ENCODE measurements at places on chromosomes 1 and 21. TPM values are rescaled to one million over a fixed set of nuclear protein-coding genes. Genes with fewer than 3 reads are reported as not detected.

GRCh38 chr21:44450402-44450801 is 4.9 kb upstream of the LRRC3 start:
- no peak for DNase-seq

DNA sequence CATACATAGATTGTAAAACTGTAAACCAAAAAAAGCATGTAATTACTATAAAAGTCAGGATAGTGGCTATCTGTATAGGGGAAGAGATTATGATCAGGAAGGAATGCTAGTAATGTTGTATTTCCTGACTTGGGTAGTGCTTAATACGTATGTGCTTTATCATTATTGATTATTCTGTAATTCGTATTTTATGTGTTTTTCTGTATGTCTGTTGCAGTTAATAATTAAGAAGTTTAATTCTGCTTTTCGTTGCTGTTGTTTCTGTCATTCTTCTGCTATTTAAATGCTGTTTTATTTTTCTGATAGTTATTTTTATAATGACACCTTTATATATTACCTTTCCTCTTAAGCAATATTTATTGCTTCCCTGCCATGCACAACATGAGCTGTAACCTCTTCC is 29.3 kb upstream of the TRIM33 start:
- DNase-seq, result no peak

TMPRSS15 gene
- total RNA-seq, result not detected

DNA sequence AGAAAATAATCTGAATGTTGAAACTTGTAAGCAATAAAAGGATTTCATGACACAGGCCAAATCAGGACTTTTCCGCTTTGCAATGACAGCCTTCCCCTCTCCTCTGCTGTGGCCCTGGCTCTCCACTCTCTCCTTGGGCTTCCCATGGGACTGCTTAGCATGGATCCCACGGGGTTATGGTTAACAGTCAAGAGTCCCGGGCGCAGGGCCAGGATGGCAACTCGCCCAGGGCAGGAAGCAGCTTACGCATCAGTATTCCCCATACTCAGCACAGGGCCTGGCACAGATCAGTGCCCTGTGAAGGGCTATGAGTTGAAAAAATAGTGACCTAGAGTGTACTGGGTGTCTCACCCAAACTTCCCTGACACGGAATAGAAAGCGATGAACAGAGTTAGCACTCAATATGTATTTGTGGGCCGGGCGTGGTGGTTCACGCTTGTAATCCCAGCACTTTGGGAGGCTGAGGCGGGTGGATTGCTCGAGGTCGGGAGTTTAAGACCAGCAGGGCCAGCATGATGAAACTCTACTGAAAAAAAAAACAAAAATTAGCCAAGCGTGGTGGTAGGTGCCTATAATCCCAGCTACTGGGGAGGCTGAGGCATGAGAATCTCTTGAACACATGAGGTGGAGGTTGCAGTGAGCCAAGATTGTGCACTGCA is 29.1 kb upstream of the GRHL3 start:
- DNase-seq, result peak; percentile 77

DNA sequence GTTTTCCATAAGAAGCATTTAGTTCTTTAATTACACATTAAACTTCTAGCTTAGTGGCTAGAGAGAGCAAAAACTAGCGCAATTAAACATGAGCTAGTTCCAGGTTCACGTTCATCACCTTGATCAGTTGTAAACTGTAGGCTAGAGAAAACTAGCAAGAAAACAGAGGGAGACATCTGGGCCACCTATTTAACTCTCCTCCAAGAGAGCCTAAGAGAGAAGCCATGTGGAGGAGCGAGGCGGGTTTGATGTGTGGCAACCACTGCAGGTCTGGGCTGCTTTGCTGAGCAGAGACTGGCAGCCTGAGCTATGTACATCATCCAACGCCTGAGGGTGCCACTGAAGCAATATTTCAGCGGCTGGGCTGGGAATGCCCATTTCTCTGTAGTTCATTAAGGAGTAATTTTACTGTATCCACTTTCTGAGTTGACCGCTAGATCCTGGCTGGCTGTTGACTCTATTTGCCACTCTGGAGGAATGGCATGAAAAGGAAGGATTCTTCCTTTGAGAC is 252.9 kb downstream of the DYRK1A start:
- DNase-seq, result no peak

DNA sequence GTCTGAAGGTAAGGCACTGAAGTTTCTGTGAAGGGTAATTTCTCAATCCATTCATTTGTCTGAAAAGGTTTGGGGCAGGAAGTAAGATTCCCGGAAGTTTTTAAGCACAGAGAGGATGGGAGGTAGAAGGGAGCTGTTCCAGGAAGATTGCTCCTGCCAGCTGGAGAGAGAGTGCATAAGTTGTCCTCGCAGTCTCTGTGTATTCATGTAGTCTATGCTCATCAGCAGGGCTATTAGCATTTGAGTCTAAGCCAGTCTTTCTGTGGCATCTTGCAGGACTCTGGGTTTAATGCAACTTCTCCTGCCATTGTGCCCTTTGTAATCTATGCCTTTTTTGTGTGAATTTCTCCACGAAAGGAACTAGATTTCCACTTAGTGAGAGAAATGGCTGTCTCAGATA is 140.8 kb upstream of the FGGY start:
- DNase-seq, result no peak

- DNase-seq, result no peak
Observed at GRCh38 chr21:39232861-39233291, 49.6 kb upstream of the PSMG1 start.

GRCh38 chr1:197951089-197951488 is 33.9 kb downstream of the LHX9 start:
- DNase-seq, result no peak

- no peak for DNase-seq
Observed at GRCh38 chr1:168098534-168099320, 38.0 kb downstream of the GPR161 start.

GRCh38 chr1:186967656-186968394 is 139.1 kb downstream of the PLA2G4A start:
- DNase-seq, result no peak

DNA sequence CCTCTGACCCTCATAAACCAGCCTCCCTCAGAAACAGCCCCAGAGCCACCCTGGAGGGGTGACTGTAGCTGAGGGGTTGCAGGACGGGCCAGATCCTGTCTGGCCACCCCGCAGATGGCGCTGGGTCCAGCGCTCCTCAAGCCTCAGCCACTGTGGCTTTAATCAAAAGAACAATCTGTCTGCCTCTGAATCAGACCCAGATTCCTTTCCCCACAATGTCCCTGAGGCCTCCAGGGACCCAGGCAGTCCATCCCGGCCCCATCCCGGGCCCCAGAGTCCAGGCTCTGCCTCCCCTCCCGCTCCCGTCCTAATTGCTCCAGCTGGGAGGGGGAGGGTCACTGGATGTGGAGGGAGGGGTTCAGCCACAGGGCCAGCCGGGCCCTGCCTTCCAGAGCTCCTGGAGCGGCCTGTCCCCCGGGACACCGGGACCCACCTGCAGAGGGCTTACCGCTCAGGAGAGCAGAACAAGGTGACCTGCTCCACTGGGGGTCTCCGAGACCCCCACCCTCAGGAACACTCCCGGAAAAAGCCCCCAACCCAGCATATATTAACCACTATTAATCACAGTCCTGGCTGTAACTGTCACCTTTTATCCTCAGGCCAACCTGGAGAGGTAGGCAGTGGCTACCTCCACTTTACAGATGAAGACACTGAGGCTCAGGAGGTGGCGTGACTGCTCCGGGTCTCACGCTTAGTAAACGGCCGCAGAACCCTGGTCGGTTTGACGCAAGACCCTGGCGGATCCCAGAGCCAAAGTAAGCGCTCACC is 836 bp upstream of the FBLIM1 start:
- DNase-seq, result no peak

GADD45A gene
- 28.9 TPM for total RNA-seq

- DNase-seq, result peak; percentile 71
Observed at GRCh38 chr1:16905110-16905867, 9.5 kb downstream of the RNU1-2 start.

GRCh38 chr21:39353295-39353694 is 4.4 kb upstream of the HMGN1 start:
- no peak for DNase-seq

DNA sequence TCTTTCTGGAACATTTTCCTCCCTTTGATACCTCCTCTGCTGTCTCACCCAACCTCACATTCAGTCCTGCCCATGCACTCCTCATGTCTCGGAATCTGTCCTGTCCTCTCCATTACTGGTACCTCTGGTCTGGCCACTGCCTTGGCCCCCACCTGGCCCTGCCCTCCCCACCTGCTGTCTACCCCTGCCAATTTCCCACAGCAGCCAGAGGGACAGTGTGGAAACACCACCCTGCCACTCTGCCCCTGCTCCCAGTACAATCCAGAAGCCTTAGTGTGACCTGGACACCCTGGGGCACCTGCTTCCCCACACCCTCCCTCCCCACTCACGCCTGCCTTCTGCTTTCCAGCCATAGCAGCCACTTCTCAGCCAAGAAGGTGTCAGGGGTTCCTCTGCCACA is 534.4 kb downstream of the MATN1 start:
- DNase-seq, result no peak

DNA sequence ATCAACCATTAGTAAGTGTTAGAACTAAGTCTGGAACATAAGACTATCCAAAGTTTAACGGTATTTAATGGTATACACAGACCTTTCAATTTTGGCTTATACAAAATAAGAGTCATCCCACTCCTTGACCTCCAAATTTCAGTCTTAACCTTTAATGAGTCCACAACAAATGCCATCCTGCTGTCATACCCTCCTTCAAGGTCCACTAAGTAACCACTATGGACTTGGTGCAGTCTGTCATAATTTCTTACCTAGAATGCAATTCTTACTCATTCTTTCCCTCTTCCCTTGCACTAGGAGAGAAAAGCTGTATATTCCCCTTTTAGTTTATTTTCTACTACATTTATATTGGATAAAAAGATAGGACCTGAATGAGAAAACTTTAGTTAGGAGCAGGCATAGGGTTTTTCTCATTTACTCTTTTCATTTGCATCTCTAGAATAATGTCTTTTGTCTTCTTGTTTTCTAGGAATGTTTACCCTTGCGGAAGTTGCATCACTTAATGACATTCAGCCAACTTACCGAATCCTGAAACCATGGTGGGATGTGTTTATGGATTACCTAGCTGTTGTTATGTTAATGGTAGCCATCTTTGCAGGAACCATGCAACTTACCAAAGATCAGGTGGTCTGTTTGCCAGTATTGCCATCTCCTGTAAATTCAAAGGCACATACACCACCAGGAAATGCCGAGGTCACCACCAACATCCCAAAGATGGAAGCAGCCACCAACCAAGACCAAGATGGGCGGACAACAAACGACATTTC is 62.1 kb upstream of the ZNF326 start:
- DNase-seq, result no peak

DNA sequence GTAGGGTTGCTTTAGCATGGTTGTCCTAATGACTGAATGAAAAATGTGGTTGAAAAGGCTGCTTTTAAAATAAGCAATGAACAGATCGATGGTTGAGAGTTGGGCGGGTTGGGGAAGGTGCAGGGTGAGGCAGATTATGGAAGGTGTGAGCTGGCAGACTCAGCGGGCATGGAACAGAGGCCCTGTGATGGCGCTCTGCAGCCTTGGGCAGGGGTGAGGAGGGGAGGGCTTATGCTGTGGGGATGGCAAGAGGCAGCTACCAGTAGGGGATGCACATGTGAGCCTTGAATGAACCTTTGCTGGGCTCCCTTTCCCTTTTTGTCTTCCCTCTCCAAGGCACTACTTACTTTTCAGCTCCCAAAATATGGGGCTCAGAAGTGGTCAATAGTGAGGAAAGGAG is 30.9 kb downstream of the ATP1B1 start:
- DNase-seq, result no peak

GRCh38 chr1:115233598-115233997 is 104.5 kb downstream of the NGF start:
- no peak for DNase-seq

- no peak for DNase-seq
Observed at GRCh38 chr1:215665215-215665614, 98.1 kb downstream of the KCTD3 start.

ELOA gene
- total RNA-seq, result 27.3 TPM

LIPI gene
- not detected for total RNA-seq

AMPD2 gene
- total RNA-seq, result 47.8 TPM

- DNase-seq, result no peak
Observed at GRCh38 chr1:7680207-7680954, 90.7 kb upstream of the VAMP3 start.

VSIG8 gene
- total RNA-seq, result not detected

MRPL37 gene
- total RNA-seq, result 67.6 TPM

TINAGL1 gene
- 383 TPM for total RNA-seq

DNA sequence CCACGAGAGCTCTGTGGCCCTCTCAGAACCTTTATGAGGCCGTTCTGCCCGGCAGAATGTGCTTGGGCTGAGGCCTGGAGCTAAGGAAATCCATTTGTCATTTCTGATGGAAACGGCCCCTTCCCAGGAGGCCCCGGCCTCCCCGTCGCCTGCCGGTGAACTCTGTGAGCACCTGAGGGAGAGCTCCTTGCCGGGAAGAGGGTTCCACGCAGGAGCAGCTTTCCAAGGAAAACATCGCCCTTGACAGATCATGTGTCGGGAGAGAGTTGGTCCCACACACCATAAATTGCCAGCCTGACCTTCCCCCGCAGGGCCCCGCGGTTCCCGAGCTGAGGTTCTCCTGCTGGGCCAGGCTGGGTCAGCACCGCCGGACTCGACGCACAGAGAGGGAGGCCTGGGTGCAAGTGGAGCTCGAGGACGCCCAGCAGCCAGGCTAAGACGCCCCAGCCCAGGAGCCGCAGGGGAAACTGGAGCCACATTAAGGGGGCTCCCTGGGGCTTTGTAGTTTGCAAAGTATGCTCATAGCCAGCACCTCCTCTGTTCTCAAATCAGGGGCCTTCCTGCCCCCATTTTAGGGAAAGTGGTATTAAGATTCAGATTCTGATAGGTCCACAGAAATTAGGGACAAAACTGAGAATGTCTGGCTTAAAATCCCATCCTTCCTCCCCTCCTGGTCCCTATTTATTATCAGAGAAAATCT is 239.5 kb downstream of the FOXD2 start:
- no peak for DNase-seq

TNFSF4 gene
- 49.1 TPM for total RNA-seq

DNA sequence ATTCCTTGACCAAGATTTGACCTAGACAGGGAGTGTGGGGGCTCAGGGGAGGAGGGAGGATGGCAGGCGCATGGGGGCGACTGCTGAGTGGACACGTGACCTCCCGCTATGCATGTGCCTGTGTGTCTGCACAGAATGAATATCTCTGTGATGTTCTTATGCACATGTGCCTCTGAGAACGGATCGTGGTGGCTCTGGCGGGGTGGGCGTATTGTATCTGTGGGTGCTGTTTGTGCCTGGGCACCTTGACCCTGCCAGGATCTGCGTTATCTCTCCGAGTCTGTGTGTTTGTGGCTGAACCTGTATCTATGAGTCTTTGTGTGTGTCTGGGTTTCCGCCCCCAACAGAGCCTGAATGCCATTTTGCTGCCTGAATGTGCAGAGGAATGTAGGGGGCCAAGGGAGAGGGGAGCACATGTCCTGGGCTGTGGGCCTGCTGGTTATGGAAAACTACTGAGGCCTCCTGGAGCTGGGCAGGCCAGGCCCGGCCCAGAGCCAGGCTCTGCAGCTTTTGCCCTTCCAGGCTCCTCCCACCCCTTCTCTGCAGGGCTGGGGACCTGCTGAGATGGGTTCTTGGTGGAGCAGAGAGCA is 102.5 kb downstream of the EBNA1BP2 start:
- DNase-seq, result no peak

DNA sequence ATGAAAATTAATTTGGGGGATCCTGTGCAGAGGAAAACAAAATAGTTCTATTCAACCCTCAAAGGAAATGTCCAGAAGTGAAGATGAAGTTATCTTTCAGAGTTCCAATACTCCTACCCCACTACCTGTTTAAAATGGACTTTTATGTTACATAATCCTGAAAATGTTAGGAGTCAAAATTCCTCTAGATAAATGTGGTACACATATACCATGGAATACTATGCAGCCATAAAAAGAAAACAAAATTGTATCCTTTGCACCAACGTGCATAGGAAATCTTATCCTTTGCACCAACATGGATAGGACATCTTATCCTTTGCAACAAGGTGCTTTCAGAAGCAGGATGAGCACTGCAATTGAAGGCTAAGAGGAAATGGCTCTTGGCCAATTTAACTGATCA is 245.2 kb downstream of the LTN1 start:
- DNase-seq, result no peak
